SJCRH30 (cell line): ENCODE measurements at places on chromosomes 7 and 10.
A peak's percentile ranks its signal among the peaks of the same experiment; 100 is the strongest.

DNA sequence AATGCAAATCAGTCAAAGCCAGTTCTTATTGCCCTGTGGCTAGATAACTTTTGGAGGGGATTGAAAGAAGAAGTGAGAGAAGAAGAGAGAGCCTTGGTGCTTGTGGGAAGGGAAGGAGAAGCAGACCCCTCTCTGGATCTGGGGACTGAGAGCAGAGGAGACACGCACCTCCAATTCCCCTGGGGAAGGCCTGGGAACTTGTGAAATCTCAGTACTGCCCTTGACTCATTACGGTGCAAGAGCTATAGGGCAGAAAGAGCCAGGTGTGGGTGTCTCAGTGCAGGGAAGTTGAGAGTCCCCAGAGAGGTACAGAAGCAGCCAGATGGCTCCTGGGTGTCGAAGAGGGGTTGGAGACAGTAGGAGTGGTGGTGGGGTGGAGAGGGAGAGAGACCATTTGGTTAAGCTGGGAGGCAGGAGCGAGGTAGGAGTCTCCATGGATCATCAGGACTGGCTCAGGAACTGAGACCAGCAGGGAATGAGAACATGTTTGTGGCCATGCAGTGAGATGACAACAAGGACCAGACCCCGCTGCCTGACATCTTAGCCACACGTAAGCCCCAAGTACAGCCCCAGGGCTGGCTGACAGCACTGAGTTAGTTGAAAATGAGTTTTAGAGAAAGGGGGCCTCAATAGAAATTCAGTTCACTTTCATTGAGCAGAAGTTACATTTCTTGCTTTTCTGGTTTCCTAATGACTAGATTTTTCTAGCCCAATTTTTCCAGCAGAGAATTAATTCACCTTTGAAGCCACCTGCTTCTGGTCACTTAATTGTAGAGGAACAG, 238.2 kb downstream of the BUB3 start:
- DNase-seq = no peak

DNA sequence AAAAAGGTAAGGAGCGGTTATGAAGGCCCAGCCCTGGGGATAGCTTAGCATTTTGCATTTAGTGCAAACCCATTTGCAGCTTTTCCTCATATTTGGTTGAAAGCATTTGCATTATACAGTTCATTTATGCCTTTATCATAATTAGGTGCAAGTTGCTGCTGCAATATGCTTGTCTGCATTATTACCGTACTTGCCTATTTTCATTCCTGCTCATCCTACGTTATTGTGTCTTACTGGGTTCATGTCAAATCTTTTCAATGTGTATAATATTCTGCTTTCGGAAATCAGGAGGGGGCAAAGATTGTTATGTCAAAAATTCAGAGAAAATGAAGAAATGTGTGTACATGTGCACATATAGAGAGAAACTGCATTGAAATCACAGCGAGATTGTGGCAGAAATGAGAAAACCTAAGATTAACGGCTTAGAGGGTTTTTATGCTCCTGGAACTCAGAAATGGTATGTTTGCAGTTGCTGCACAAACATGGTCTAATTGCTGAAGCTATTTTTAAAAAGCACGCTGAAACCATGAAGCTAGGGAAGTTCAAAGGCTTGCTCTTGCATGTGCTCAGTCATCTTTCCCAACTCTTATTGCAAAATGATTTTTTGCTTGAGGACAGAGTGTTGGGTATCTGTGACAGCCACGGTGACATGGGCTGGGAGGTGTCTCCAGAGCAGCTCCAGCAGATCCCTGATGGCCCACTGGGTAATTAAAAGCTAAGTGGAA, 613.2 kb downstream of the SDK1 start:
- DNase-seq = no peak

GRCh38 chr7:45456747-45457524, 117.2 kb upstream of the ADCY1 start:
- DNase-seq = no peak

DNA sequence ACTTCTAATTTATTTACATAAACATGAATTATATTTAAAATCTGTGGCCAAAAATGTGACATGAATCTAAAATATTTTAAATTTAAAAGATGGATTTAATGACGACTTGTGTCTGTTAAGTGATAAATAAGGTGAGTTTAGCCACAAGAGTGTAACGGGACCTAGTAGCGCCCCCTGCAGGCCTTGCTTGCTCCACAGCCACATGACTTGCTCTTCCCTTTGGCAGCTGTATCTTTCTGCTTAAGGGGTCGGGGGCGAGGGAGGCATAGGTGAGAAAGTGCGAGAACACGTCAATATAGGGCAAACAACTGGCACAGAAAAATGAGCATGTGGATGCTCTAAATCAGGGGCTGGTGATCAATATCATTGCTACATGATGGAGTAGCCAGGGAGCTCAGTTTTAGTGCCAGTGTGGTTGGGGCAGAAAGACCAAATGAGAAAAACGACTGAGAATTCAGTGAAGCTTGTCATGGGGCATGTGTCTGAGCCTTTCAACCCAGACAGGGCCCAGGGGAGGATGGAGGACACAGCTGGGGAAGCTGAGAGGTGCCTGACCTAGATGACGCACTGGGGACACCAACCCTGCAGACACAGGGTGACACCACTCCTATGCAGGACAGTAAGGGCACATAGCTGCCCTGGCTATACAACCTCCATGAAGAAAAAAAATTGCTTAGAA, 49.8 kb downstream of the PAXIP1 start:
- peak; percentile 66 for DNase-seq

GRCh38 chr7:43113622-43114457, 1.4 kb downstream of the HECW1 start:
- DNase-seq = no peak

DNA sequence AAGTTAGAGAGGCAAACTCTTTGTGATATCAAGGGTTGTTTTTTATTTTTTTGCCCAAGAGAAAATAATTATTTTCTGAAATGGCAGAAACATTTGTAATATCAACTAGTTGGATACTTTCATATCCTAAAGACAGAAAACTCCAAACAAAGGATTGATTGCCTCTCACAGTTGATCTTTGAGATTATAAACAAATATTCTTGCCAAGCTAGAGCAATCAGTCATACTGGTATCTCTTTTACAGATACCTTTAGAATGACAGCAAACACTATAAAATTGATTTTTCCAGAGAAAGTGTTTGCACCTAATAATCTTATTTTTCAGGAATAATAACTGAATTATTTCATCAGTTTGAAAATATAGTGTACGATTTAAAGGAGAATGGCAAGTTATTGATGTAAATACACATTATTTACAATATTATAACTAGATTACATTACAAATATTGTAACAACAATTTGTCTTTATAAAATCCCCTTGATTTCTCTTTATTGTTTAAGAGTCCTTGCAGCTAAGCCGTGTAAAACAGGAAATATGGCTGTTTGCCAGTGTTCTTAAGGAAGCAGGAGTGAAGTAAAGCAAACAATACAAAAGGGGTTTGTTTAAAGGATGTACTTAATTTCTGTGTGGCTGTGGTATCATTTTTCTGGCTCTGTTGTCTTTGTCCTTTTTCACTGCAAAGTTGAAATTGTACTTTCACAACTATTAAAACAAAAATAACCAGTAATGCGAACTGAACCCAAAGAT, 58.4 kb downstream of the MAPK8 start:
- DNase-seq = peak; percentile 53

GRCh38 chr10:77969114-77969513, 42.6 kb upstream of the DLG5 start:
- no peak for DNase-seq

GRCh38 chr7:42614636-42615035, 297.2 kb downstream of the C7orf25 start:
- no peak for DNase-seq

DNA sequence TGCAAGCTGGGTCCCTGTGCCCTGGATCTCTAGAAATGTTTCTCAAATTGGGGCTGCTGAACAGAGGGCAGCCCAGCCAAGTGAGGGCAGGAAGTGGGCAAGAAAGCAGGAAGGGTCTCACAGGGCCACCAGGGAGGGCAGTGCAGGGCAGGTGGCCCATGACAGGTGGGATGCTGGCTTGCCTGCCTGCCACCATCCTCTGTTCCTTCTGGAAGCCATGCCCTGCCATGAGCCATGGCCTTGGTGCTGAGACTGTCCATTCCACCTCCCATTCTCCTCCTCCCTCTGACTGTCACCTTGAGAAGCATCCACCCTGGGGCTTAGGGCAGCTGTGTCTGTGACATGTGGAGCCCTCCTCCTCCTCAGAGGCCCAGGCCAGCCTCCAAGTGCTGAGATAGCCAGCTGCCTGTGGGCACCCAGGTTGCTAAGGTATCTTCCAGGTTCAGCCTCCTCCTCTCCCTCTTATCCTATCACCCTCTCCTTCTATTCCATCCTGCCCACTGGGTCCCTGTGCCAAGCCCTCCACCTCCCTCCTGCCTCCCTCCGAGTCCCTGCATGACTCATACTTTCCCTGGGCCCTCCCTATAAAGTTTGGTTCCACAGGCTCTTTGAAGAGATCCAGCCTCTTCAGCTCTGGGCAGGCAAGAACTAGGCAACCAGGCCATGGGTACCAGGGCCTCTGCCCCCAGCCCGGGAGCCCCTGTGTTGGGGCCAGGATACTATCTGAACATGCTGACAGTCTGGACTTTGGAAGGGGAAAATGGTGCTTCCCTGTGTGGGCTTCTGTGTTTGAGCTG, 1.3 kb downstream of the VSIR start:
- peak; percentile 42 for DNase-seq

DNA sequence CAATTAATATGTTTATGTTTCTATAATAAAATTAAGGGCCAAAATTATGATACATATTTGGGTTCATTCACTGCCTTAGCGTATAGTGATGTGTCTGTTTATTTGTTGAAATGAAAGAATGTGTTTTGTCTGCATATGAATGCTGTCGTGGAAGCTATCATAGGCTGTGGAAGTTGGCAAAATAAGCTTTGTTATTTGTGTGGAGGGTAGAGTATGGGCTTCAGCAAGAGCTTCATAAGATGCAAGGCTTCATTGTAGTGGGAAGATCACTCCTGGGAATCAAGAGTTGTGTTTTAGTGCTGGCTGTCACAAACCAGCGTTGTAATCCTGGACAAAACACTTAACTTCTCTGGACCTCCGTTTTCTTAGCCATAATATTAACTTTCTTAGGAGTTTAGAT, 2.5 kb downstream of the SLK start:
- DNase-seq = no peak

DNA sequence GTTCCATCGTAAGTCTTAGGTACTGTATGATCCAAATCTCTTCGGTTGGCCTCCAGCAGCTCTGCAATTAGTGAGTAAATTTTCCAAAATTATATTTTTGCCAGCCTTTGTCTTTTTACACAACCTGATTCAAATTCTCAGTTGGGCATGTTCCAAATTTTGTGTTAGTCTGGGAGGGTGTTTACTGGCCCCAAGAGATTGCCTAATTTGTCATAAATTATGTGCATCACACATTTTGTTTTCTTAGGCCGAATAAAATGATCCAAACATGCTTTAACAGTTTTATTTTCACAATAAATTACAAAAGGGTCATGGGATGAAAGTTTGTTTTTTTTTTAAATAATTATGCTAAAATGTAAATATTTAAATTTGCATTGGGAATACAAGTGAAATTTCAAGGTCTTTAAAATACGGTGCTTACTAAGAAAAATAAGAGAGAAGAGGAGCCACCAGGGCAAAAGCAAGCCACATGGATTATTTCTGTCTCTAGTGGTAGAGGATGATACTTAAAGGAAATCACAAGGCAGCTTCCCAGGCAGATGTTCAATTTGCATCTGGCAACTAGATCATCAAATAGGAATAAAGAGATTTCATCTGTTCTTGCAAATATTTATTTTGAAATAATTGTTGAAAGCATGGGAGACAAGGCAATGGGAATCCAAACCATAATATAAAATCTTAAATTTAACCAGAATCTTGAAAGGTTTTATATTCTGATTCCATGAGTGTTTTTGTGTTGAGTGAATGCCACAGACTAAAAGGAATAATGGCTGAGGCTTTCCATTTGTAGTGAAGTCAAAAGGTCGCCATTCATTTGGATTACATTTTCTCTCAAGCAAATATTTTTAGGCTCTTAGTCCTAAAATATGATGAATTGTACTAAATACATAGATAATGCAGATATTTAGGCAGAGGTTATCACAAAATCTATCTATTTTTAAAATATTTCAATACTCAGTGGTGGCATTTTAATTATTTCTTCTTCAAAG, 111.1 kb downstream of the MDFIC start:
- DNase-seq = no peak

- no peak for DNase-seq
These were observed 212.4 kb downstream of the CCSER2 start for GRCh38 chr10:84540617-84541288.

DNA sequence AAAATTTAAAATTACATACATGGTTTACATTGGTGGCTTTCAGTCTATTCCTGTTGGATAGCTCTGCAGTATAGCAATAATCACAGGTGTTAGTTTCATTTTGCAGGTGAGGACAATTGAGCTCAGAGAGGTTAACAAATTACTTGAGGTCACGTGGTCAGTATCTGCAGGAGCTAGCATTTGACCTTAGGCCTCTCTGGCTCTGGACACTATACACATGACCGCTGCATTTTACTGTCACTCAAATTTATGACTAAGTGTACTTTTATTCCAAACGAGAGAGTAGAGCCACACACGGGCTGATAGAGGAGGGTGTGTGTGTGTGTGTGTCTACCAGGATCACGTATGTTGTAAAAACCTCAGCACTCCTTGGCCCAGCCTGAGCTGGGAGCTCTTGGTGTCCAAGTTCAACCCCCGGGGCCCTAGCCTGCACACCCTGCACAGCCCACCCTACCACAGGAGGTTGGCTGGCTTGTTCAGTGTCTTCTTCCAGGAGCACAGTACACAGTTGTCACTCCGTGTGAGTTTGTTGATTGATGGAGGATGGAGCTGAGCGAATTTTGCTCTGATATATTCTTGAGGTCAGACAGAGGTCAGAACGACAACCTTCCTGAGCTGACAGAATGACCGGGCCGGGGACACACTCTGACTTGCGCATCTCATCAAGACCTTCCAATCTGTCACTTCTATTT, 272.7 kb downstream of the GFRA1 start:
- DNase-seq = no peak

DNA sequence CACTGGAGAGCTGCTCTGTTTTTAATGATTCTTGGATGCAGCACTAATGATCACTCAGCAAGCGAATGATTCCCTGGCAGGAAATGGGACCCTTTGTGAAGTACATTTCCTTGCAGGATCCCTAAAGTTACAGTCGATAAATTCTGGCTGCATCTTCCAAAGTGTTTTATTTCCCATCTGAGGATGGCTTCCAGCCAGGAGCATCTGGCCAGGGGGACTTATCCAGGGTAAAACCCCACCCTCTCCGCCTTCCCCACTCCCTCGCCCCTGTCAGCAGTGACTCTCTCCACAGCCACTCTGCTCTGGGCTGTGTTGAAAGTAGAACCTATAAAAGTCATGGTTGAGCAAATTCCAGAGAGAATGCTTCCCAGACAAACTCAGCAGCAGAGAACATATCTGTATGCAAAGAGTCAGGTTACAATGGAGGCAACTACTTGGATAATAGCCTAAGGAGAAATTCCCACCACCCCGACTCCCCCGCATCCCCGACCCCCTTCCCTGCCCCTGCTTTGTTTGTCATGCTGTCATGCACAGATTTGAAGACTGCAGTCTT, 111.0 kb upstream of the ANLN start:
- peak; percentile 38 for DNase-seq

GRCh38 chr10:75654772-75655171, 223.3 kb downstream of the LRMDA start:
- no peak for DNase-seq
